ENCODE measurements at places on chromosomes 16 and 17. TPM values are rescaled to one million over a fixed set of nuclear protein-coding genes. Genes with fewer than 3 reads are reported as not detected.
A peak's percentile ranks its signal among the peaks of the same experiment; 100 is the strongest.

The OR4D1 gene
- not detected for total RNA-seq

The KLHDC4 gene
- total RNA-seq, result 106 TPM

The ITGB3 gene
- total RNA-seq, result 1.1 TPM

The PDILT gene
- total RNA-seq, result not detected

The STX1B gene
- total RNA-seq, result 0.91 TPM

The STARD3 gene
- total RNA-seq, result 30.1 TPM

The SLC6A2 gene
- total RNA-seq, result not detected

The SPATA22 gene
- not detected for total RNA-seq

The GAS2L2 gene
- total RNA-seq, result 0.23 TPM

The SRL gene
- not detected for total RNA-seq

The DHRS13 gene
- total RNA-seq, result 9.5 TPM

The CPHXL2 gene
- total RNA-seq, result not detected

The SULT1A2 gene
- 0.76 TPM for total RNA-seq

The SCNN1G gene
- 7.9 TPM for total RNA-seq

The MYO15A gene
- 0.20 TPM for total RNA-seq

GRCh38 chr16:53882310-53882709 lies 178.4 kb downstream of the FTO start:
- DNase-seq, result no peak

- DNase-seq, result no peak
Measured at GRCh38 chr17:83052241-83052564, 27.2 kb upstream of the METRNL start.

DNA sequence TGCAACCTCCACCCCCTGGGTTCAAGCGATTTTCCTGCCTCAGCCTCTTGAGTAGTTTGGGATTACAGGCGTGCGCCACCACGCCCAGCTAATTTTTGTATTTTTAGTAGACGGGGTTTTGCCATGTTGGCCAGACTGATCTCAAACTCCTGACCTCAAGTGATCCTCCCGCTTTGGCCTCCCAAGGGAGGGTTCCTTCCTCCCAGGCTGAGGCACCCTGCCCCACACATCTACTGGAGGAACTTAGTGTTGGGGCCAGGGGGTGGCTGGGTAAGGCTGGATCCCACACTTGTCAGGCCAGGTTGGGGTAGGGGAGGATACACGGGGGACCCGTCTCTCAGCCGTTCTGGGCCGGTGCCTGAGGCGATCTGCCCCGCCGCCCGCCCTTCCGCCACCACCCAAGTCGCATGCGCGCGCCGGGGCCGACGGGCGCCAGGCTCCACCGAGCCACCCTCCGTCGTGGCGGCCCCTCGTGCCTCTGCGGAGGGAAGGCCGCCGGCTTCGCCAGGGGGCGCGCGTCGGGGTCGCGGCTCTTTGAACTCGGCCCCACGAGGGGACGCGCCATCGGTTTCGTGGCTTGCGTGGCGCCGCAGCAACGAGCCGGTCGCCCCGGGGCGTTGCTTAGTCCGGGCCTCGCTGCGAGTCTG lies 15.9 kb downstream of the GRB7 start:
- DNase-seq, result no peak

DNA sequence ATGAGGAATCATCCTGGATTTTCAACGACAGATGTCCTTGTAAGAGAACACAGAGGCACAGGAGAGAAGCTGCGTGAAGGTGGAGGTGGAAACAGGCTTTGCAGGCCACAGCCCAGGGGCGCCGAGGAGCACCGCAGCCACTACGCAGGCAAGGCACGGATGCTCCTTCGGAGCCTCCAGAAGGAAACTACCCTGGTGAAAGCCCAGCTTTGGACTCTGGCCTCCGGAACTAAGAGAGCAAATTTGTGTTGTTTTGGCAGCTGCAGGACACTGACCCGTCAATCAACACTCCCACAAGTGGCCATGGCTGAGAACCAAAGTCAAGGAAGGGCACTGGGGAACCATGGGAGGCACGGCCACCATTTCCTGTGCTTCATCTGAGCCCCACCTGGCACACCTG lies 3.4 kb downstream of the ARL16 start:
- no peak for DNase-seq

- DNase-seq, result no peak
Measured at GRCh38 chr17:73802314-73802713, 158.1 kb upstream of the SDK2 start.

GRCh38 chr17:71850812-71851211 lies 270.0 kb upstream of the SOX9 start:
- DNase-seq, result no peak

DNA sequence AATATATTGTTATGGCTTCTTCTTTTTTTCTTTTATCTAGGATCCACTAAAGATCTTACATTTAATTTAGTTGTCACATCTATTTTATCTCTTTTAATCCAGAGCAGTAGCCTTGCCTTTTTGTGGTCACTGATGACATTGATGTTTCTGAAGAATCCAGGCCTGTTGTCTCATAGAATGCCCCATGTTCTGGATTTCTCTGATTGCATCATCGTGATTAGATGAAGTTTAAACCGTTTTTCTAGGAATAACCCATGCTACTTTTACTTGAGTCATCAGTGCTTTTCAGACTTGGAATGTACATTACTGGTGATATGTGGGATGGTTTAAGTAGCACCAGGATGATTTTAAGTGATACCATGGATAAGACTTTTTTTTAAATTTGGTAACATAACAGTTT lies 106.4 kb upstream of the CES5A start:
- DNase-seq, result no peak

DNA sequence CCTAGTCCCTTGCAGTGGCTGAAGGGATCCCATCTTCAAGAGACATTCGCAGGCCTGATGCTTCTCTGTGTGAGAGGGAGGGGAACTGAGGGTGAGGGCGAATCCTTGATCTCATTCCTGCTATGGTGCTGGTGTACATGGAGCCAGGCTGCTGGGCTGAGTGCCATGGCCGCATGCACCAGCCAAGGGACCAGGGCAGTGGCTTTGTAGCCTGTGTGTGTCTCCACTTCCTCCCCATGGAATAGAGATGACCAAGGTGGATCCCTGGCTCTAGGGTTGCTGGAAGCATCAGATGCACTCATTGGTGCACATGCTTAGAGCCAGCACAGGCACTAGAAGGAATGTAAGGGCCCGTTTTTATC lies 195.0 kb downstream of the FOXL1 start:
- DNase-seq, result no peak

- DNase-seq, result no peak
Measured at GRCh38 chr17:63538693-63539595, 11.3 kb upstream of the DCAF7 start.

DNA sequence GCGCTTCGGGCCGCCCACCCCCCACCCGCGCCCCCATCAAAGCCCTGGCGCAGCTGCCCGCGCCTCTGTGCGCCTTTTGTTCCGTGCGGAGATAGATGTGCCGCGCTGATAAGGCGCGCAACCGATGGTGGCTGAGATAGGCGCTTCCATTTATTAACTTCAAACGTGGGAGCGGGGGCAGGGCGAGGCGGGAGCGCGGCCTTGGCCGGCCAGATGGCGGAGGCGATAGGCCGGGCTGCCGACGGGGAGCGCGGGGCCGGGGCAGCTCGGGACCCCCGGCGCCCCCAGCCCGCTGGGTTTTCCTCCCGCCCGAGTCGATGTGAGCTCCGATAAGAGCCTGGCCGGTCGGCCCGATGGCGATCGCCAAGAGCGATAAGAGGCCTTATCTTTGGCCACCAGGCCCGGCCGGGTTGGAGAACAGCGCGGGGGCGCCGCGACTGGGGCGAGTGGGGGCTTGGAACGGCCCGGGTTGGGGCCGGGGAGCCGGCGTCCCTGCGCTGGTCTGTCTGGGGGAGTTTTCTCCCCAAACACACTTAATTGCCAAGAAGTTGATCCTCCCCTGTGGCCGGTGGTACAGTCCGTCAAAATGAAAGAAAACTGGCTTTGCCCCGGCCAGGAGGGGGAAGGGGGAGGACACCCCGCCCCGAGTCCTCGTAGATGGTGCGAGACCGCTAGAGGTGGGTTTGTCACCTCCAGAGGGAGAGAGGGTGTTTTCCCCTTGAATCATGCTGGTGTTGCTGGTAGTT lies 2.7 kb downstream of the ZFPM1 start:
- no peak for DNase-seq

DNA sequence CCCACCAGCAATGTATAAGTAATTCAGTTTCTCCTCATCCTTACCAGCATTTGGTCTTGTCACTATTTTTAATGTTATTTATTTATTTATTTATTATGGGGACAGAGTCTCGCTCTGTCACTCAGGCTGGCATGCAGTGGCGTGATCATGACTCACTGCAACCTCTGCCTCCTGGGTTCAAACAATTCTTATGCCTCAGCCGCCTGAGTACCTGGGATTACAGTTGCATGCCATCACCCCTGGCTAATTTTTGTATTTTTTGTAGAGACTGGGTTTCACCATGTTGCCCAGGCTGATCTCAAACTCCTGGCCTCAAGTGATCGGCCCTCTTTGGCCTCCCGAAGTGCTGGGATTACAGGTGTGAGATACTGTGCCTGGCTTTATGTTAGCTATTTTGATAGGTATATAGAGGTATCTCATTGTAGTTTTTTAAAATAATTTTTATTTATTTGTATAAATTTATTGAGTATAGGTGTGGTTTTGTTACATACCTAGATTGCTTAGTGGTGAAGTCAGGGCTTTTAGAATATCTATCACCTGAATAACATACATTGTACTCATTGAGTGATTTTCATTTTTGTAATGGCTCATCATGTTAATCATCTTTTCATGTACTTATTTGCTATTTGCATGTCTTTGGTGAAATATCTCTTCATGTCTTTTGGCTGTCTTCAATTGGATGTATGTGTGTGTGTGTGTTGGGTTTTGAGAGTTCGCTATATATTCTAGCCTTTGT lies 53.3 kb downstream of the TANC2 start:
- DNase-seq, result peak; percentile 37

GRCh38 chr17:64785011-64785421 lies 122.9 kb upstream of the SMURF2 start:
- DNase-seq, result no peak

DNA sequence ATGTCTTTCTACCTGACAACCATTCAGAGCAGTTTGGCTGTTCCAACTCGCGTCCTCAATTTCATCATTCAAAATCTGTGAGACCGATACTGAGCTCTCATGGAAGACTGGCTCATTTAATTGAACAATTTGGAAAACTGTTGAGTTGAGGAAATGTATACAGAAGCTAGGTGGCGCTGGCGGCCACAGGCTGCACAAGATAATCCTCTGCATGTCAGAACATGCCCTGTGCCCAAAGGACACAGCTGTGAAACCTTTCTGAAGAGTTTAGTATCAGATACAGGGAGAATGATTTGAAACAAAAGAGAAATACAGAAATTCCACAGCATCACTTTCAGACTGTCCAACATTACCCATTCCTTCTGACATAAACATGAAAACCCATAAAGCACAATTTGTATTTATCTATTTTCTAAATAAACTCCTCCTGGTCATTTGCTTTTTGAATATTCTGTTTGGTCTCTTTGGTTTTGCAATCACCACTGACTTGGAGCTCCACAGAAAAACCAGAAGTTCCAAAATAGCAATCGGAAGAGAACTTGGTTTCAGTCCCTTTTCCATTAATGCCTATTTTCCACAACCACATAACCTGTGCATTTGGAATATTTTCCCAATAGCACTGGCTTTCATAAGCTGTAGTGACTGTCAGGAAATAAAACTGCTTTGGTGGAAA lies 192.8 kb downstream of the MAP2K6 start:
- peak; percentile 84 for DNase-seq

GRCh38 chr17:66290101-66290722 lies 12.2 kb upstream of the PRKCA start:
- DNase-seq, result peak; percentile 17

DNA sequence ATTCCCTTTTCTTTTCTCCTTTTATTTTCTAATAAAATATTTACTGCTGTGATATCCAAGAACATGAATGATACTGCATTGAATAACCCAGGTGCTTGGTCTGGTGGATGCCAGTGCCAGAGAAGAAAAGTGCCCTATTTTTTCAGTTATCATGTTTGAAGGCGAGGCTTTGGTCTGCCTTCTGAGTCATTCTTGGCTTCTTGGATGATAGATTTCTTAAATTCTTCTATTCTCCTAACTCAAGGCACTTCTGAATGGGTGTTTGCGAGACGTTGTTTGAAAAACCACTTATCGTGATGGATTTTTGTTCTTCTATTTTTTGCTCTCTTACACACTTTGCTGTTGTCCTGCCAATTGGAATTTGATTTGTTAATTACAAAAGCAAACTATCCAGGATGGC lies 66.7 kb downstream of the FTO start:
- DNase-seq, result no peak

GRCh38 chr17:35774499-35774898 lies 13.8 kb downstream of the C17orf50 start:
- peak; percentile 56 for DNase-seq

DNA sequence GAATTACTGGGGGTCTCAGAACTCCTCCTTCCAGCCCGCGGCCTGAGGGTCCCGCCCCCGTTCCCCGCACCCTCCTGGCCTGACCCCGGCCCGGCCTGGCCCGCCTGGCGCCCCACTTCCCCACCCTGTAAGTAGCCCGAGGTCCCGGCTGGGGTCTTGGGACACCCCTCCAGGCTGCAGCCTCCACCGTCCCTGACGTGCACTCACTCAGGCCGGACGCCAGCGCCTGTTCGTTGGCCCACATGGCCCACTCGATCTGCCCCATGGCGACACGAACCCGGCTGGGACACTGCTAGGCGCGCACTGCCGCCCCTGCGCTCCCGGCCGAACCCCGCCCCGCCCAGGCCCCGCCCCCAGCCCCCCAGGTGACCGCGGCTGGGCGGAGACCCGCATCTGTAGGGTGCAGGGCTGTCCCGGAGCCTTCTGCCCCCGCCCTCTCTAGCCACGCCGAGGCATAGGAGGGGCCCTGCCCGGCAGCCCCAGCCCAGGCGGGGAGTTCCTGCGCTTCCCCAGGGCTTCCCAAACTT lies at the start of gene CYBA:
Gene CYBA (minus strand): TSS at position 305 of the 527 bp plus-strand sequence. CDS start 40 bp downstream, at position 265.
- no peak for DNase-seq

- DNase-seq, result no peak
Measured at GRCh38 chr17:35786941-35787432, 8.5 kb downstream of the MMP28 start.

GRCh38 chr17:41407226-41407625 lies 9.8 kb upstream of the KRT31 start:
- DNase-seq, result no peak

DNA sequence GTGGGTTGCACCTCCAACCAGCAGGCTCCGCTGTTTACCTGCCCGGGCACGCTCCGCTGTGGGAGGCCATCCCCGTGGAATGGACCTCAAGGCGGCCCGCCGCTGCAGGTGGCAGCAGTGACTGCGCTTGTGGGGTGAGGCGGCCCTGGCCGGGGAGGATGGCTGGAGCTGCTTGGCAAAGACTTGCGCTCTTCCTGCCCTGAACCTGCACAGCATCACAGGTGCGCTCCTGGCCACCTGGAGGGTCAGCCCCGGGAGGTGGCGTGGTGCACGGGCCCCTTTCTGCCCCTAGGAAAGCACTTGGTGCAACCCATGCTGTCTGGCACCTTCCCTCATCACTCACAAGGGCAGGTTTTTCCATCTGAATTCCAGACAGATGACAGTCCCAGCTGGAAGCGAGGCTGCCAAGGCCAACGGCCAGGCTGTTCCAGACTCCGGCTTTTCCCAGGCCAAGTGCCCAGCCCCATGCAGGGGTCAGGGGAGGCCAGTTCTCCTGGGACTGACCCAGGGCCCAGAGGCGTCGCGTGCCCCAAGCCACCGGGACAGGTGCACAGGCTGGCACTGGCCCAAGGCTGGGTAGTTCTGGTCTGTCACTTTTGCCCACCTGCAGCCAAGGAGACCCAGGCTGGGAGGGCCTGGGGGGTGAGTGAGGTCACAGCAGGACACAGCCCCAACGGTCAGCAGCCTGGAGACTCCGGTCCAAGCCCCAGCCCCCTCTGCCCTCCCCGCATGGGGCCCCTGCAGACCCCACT lies 13.3 kb downstream of the UTS2R start:
- peak; percentile 73 for DNase-seq

- peak; percentile 55 for DNase-seq
Measured at GRCh38 chr16:4580250-4580649, 24.1 kb downstream of the C16orf96 start.

GRCh38 chr17:16940116-16940881 lies 31.6 kb downstream of the TNFRSF13B start:
- no peak for DNase-seq
